Activated CD8-positive, alpha-beta memory T cell treated with anti-CD3 and anti-CD28 coated beads for 4 hours (primary cell): ENCODE measurements at places on chromosomes 4 and X.

DNA sequence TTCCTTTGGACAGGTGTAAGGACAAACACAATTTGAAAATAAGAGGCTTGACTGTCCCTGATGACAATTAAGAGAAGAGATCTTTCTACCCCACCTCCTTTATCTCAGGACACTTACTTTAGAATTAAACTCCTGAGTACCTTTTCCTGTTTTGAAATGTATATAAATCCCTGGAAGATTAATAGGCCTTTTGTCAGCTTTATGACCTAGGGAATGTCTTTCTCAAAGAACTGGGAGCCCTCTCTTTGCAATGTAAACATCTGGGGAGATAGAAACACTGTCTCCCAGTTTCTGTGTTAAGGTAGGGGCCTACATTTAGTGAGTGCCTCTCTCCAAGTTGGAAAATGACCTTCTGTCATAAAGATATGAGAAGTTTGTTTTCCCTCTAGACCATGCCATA lies 31.7 kb downstream of the AGA start:
- DNase-seq = no peak

DNA sequence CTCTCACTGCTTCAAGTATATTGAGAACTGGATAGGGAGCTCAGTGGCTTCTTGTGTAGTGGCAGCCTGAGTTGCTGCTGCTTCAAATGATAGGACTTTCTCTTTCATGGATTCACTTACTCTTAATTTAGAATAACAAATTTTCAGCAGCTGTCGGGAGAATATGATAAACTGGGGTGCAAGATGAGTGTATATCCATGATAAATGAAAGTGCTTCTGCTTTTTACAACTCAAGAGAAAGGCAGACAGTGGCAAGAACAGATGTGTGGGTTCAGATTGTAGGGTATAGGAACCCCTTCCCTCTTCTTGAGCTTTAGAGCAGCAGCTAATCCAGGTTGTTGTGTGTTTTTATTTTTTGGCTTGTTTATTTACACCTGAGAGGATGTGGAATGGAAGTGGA lies 1.0 kb downstream of the SH3BGRL start:
- no peak for DNase-seq

DNA sequence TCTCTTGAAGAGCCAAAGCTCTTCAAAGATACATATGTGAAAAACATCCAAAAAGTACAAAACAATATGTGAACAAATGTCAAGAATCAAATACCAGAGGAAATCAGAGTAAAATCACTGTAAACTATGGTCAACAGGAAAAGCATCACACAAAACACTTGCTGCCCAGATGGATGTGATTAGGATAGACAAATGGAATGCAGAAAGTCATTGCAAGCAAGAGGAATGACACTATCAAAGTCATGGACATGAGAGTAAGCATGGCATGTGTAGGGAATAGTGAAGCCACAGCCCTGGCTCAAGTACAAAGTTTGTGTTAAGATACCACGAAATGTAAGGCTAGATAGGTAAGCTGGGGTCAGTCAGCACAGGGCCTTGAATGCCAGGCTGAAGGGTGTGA lies 37.7 kb downstream of the CLDN2 start:
- no peak for DNase-seq

DNA sequence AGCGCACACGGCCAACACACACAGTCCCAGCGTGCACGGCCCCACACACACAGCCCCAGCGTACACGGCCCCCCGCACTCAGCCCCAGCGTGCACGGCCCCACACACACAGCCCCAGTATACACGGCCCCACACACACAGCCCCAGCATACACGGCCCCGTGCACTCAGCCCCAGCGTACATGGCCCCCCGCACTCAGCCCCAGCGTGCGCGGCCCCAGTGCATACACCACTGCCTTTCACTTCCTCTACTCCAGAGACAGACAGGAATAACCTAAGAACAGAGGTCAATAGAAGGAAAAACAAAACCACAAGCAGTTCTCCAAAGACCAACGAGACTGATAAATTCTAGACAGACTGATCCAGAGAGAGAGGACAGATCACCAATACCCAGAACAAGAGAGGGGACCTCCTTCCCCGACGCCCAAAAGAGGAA lies 17.1 kb downstream of the GAK start:
- no peak for DNase-seq

DNA sequence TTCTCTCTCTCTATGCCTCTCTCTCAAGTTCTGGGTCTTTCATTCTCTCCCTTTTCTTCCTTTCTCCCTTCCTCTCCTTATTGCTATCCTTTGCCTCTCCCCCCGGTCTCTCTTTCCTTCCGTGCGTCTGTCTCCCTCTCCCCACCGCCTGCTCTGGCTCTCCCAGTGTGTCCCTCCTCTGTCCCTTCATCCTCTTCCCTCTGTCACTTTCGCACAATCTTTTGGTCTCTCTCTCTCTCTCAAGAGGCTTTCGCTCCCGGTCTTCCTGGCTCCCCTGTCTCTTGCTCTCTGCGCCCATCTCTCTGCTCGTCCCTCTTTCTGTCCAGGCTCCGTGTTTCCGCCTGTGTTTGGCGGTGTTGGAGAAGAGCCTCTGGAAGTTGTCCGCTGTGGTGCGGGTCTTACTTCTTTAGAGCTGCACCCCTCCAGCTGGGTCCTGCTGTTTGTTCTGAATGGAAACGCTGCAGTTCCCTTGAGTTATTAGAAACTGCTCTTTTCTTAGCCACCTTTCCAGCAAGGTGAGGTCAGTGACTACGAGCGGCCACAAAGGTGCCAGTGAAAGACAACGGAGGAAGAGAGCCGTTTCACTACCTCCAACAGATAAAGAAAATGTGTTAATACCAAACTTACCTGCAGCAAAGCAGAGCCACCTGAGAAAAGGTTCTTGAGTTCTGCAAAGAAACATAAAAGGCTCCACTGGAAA lies 1.1 kb downstream of the BMPR1B start:
- no peak for DNase-seq

DNA sequence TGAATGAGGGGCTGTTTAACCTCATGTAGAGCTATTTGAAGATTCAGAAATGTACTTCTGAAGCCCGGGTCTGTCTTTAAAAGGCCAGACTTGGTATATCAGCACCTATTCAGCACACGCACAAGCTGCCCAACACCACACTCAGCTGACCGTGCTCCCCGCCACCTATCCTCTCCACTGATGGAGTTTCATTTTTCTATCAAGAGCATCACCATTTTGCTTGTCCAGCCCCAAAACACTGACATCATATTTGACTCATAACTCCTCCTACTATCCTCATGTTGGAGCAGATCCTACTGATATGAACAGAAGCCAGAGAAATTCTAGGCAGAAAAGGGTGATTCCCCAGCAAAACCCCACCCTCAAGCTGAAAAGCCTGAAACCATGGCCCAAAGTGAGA lies 100.3 kb downstream of the SORBS2 start:
- no peak for DNase-seq

DNA sequence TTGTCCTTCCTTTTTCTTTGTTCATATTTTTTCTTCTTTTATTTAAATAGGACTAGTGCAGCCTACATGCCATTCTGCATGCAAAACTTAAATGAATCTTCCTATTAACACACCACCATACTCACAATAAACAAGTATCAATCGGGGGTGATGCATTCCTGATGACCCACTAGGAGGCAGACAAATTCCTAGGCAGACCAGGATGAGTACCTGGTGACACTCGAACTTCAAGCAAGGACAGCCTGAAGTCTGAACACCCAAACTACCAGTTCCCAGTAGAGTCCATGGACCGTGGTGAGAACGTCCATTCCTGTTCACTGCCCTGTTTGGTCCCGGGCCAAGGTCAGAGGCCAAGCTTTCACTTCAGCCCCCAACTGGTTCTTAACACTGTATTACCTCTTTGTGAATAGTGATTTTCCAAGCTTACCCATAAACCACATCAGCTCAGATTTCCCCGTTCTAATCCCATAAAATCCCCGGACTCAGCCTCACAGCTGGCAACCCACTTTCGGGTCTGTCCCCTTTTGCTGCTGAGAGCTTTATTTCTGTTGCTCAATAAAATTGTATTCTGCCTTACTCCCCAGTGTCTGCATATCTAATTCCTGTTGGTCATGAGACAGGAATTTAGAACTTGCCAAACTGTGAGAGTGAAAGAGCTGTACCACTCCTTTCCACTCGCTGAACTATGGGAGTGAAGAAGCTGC lies 1286.6 kb downstream of the FSTL5 start:
- no peak for DNase-seq

DNA sequence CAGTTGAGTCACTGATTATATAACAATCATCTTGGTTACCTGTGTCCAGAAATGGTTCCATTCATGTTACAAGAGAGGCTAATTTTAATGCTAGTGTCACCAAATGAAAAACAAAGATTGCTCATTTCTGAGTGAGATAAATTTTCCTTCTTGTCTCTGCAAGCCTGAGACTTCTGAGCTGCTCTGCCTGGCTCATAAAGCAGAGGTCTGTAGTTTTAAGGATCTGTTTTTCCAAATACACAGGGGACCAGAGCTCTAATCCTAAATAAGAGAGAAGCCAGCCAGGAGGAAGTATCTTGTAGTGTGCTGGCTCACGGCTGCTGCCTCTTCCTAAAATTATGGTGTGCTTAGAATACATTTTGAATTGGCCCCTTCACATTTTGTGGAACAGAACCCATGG lies 42.6 kb downstream of the CLDN34 start:
- no peak for DNase-seq

GRCh38 chr4:182925298-182925757 lies 8.1 kb upstream of the DCTD start:
- DNase-seq = peak; percentile 21

- no peak for DNase-seq
Observed at GRCh38 chrX:46649421-46650260, 76.1 kb downstream of the CHST7 start.

- no peak for DNase-seq
Observed at GRCh38 chr4:126957556-126957955, 675.2 kb upstream of the INTU start.

DNA sequence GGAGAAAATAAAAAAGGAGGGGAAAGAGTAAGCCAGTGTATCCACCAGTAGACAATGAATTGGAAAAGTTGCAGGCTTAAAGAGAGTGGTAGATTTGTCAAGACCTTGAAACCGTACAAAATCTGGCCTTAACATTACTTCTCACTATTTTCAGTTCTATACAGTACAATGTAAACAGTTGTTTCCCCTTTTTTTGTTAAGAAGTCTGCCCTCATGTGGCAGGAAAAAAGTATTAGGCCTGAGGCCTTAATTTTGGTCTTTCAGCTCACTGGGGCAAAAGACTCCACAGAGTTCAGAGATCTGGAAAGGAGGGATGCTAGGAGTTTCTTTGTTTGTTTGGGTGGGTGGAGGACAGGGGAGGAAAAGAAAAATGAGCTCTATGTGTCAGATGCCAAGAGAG lies 92.8 kb upstream of the CCDC160 start:
- no peak for DNase-seq

GRCh38 chr4:2125831-2126230 lies 66.7 kb downstream of the NAT8L start:
- no peak for DNase-seq

DNA sequence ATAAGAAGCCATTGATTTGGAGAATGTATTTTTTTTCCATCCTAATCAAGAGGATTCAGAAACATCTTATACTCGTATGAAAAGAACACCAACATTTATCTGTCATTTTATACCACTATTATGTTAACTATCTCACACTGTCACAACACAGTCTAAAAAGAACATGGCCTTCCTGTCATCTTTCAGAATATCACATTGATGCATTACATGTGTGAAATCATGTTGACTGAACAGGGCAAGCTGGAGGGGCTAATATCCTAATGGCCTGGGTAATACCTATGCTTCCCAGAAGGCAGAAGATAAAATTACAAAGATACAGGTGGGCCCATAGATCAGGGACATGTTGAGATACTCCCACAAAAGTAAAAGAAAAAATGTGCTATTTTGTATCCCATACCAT lies 611.7 kb downstream of the STIM2 start:
- DNase-seq = no peak

- no peak for DNase-seq
Observed at GRCh38 chrX:52933976-52934703, 24.2 kb downstream of the FAM156A start.

DNA sequence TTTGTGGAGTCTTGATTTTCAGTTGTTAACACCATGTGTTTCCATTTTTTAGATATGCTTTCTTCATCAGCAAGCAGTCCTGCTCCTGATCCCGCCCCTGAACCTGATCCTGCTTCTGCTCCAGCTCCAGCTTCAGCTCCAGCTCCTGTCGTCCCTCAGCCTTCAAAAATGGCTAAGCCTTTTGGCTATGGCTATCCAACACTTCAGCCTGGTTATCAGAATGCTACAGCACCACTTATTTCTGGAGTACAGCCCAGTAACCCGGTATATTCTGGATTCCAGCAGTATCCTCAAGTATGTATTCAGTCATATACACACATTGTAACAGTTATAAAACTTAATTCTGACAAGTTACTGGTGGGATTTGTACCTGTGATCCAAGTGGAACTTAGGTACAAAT lies 60.9 kb downstream of the SEC24B start:
- no peak for DNase-seq

- DNase-seq = no peak
Observed at GRCh38 chr4:90078440-90078839, 48.8 kb upstream of the CCSER1 start.

- no peak for DNase-seq
Observed at GRCh38 chr4:54187148-54187547, 41.9 kb upstream of the PDGFRA start.

- no peak for DNase-seq
Observed at GRCh38 chr4:112172180-112172579, 26.9 kb downstream of the FAM241A start.

DNA sequence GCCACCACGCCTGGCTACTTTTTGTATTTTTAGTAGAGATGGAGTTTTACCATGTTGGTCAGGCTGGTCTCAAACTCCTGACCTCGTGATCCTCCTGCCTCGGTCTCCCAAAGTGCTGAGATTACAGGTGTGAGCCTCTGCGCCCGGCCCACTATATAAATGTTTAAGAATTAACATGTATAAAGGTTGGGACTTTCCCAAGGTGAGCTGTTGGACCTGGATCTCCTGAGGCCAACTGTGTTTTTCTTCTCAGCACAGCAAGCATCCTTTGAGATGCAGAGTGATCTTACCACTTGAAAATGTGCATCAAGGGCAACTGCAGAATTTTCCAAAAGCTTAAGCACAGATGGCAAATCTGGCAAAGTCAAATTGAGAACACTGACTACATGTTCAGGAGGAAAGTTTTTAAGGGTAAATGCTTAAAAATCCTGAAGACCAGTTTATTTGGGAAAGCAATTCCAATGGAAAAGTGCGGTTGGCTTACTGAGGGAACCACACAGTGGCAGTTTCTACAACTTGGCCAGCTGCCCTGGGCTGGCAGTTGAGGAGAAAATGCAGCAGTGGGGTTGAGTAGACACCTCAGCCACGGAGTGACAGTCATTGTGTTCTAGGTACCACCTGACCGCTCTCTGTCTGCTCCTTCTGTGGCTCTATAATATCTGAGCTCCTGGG lies 168.9 kb downstream of the CBR4 start:
- DNase-seq = no peak
